ENCODE measurements at places on chromosomes 13 and 19. TPM values are rescaled to one million over a fixed set of nuclear protein-coding genes. Genes with fewer than 3 reads are reported as not detected.

GRCh38 chr19:19260417-19261214 is 12.5 kb downstream of the TM6SF2 start:
- no peak for DNase-seq

DNA sequence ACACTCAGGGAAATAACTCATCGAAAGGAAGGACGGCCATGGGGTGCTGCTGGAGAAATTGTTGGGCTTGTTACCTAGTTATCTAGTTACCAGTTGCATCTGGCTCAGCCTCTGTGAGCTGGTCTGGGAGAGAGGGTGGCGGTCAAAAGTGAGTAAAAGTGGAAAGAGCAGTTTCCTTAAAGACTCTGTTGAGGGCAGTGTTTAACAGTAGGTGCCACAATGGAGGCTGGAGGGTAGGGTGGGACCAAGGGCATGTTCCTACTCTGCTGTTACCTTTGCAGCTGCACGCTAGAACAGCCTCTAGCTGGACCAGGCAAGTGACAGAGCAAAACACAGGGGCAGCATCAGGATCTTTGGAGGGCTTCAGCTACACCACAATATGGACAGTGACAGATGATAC is 228.8 kb upstream of the STARD13 start:
- no peak for DNase-seq

DNA sequence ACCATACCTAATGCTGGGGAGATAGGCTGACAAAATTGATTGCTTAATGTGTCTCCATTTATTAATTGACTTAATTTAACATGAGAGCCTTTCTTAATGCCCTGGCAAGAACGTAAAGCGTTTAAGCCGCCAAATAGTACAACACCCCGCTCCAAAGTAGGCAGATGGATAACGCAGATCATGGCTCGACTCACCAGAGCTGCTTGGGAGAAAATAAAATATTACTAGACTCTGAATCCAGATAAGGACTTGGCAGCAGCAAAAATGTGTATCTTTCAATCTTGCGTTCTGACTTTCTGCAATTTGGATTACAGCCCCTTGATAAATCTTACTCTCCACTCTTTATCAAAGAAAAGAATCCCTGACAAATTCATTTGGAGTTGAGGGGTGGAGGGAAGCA is 403 bp upstream of the SIAH3 start:
- no peak for DNase-seq

GRCh38 chr19:16452325-16452724 is 19.4 kb downstream of the EPS15L1 start:
- DNase-seq = no peak

DNA sequence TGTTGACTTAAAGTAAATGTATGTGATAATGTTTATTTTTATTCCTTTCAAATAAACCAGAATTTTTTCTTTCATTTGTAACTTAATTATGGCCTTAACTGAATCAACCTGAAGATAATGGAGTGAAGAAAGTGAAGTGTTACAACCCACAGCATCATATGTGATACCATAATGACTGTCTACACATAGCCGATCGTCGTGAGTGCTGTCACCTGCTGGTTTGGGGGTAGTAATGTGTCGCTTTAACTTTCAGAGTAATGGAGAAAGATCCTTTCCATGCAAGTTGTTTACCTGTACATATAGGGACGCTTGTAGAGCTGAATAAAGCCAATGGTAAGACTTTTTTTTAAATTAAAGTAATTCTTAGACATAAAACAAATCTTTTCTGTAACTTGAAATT is 9.9 kb downstream of the CDC16 start:
- no peak for DNase-seq

- DNase-seq = no peak
These were observed 15.8 kb downstream of the MICOS13 start for GRCh38 chr19:5664515-5664914.

DNA sequence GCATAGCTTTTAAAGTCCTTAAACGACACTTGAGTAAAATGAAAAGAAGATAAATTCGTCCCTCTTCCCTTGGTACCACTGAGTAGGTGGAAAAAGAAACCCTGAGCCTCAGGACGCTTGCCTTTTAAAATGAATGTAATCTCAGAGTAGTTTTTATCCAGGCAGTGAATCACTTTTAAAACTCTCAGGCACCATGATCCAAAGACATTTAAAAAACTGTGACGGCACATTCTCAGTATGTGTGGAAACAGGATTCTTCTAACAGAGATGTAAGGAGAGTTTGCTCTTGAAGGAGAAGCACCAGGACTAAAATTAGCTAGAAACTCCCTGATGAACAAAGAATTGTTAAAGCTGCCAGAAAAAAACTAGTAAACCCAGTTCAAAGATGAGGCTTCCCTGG is 105.7 kb upstream of the SLC15A1 start:
- DNase-seq = no peak

IGFL1 gene
- not detected for total RNA-seq

FOXA3 gene
- total RNA-seq = 55.9 TPM

ELAVL3 gene
- total RNA-seq = 0.25 TPM

ZNF682 gene
- 1.7 TPM for total RNA-seq

DNA sequence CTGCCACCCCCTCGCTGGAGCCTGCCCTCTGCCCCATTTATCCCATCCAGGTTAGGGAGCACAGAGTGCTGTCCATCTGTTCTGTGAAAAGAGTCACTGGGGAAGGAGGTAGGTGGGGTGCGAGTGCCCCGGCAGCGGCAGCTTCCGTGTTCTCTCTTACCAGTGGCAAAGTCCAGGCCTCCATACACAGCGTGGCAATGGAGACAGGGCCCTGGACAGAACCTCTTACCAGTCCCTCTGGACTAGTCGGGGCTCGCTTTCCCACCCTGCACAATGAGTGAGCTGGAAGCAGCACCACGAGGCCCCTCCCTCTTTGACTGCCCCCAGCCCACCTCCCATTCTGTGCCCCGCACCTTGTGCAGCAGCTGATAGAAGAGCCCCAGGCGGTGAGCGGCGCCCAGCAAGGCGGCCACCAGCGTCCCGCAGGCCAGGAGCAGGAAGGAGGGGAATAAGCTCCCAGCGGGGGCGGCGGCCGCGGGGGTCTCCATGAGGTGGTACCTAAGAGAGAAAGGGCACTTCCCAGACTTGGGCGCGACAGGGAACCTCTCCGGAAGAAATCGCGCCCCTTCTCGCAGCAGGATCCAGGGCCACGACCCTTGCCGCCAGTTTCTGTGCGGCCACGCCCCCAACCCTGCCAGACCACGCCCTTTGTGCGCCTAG is 17.5 kb downstream of the SYDE1 start:
- peak; percentile 74 for DNase-seq

GPR183 gene
- total RNA-seq = 8.3 TPM

GRCh38 chr19:10567656-10568055 is 1.1 kb downstream of the CDKN2D start:
- no peak for DNase-seq

PRTN3 gene
- total RNA-seq = not detected

All from colonic mucosa (tissue), 4 donors.